Lower lobe of right lung (tissue), 2 donors: ENCODE measurements at places on chromosomes 12 and 14. TPM values are rescaled to one million over a fixed set of nuclear protein-coding genes. Genes with fewer than 3 reads are reported as not detected.

The KLHL33 gene
- 0.47 TPM for total RNA-seq

The NEDD1 gene
- total RNA-seq, result 17.7 TPM

The AICDA gene
- total RNA-seq, result 0.77 TPM

The MORN3 gene
- 2.1 TPM for total RNA-seq
